Natural killer cell (primary cell): ENCODE measurements at places on chromosomes 5 and 9.

DNA sequence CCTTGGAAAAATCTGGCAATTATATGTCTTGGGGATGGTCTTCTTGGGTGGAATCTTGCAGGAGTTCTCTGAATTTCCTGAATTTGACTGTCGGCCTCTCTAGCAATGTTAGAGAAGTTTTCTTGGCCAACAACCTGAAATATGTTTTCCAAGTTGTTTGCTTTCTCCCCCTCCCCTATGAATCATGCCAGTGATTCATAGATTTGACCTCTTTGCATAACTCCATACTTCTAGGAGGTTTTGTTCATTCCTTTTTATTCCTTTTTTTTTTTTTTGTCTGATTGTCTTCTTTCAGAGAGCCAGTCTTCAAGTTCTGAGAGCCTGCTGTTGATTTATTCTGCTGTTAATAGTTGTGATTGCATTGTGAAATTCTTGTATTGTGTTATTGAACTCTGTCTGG lies 56.7 kb upstream of the SLC44A1 start:
- DNase-seq: no peak

DNA sequence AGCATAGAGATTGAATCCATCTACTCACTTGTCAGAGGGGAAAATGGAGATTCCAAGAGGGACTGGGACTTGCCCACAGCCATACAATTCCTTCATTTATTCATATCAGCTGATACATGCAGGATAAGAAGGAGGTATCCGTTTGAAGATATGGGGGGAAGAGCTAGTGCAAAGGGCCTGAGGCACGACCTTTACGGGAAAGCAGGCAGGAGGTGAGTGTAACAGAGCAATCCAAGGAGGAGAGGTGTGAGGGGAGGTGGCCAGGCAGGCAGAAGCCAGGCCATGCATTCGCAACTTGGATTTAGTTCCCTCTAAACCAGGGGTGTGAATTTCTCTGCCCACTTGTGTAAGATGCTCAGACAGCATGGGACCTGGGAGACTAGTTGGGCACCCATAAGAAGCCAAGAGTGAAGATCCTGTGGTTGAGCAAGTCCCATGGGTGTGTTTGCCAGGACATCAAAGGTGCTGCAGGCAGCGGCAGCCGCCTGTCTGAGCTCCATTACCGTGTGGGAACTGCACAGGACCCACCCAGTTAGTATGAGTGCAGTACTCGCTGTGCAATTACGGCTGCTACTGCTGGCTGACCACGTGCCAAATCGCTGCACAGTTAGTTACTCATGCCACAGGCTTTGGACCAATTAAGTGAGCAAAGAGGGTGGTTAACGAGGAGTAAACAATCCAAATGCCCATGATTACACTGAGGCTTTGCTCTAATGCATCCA lies 31.4 kb upstream of the FAT2 start:
- DNase-seq: no peak

- DNase-seq: no peak
Measured at GRCh38 chr9:72203205-72203803, 54.1 kb downstream of the GDA start.

- DNase-seq: no peak
Measured at GRCh38 chr9:76677481-76678055, 86.7 kb upstream of the PCA3 start.

DNA sequence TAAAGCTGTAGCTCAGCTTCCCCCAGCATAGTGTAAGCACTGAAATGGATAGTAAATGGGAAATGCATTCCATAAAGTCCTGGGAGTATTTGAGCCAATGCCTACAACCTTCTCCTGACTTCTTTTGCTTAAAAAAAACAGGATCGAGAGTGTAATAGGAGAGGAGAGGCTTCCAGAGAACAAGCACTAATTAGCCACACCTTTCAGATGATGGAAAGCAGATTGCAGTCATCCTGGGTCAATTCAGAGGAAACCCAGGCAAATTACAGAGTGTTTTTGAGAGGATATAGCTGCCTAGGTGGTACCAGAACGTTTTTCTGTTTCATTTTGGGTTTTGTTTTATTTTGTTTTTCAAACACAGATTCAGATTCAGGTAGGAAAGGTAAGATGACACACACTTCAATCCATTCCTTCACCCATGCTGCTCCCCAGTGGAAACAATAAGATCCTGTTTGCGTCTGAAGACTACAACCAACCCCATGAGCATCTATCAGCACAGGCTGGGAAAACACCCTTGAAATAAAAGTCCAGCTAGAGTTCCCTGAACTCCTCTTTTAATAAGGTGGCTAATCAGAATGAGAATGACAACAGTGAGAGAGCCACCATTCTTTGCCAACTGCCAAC lies 95.6 kb downstream of the RFK start:
- no peak for DNase-seq
